ENCODE measurements at places on chromosomes 1 and 21.

DNA sequence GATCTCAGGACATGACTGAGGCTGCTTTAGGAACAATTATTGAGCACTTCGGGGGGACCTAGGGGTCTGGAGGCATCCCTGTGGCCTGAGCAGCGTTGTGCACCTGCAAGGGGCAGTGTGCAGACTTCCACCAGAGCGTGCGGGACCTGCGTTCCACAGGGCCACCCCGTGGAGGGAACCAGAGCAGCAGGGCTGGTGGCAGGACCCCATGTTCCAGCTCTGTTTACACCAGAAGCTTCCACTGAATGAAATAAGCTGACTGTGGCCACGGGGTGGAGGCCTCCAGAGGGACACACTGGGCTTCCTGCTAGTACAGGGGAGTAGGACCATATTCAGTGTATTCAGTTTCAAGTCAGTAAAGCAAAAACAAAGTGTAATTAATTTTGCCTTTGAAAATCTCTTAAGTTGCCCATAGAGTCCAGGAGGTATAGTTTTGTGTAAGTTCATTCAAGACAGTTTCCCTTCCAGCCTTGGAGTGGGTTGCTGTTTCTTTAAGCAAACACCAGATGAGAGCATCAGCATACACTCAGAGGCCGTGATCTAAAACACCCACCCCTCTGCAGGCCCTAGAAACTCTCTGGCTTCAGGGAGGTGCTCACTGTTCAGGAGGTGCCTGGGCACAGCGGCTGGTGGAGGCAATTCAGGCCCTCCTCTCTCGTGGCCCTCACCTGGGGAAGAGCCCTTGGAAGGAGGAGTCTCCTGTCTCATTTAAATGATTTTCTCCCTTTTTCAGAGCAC, 16.6 kb downstream of the SLC1A7 start:
- DNase-seq = no peak

- no peak for DNase-seq
Observed at GRCh38 chr1:55876276-55877060, 661.3 kb upstream of the USP24 start.

DNA sequence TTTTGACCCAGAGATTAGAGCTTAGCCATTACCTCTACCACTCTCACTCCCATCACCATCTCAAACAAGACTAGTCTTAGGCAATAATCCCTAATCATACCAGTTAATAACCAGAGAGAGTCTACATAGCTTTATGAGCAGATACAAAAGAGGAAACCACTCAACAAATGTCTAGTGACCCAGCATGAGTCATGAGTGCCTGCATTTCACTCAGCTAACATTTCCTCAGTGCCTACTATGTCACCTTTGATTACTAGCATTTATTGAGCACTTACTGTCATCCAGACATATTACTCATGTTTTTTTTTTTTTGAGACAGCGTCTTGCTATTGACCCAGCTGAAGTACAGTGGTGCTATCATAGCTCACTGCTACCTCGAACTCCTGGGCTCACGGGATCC, 35.9 kb upstream of the GALNT2 start:
- no peak for DNase-seq

DNA sequence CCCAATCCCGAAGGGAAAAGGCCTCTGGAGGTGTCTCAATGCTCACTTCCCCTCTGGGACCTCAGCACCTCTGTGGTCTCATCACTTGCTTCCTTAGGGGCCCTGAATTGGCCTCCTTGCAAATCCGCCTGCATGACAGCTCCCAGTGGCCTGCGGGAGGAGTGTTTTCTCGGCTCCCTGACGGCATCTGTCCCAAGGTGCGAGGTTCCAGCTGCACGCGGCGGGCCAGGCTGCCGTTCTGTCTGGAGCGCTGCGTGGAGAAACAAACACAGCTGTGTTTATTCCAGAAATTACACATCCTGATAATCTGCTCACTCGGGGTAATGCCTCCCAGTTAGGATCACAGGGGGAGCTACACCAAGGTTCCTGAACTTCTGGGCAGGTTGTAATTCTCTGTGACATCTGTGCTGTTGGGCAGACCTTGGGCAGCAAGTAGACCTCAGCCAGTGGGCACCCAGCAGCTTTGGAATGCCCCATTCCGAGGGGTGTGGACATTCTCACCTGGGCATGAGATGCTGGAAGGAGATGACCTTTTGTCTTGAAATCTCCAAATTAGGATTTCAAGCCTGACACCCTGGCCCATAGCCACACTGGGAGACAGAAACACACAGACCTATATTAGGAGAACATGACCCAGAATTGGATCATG, 18.2 kb downstream of the EPHB2 start:
- DNase-seq = no peak

- no peak for DNase-seq
Observed at GRCh38 chr21:40658311-40658710, 188.6 kb downstream of the DSCAM start.

DNA sequence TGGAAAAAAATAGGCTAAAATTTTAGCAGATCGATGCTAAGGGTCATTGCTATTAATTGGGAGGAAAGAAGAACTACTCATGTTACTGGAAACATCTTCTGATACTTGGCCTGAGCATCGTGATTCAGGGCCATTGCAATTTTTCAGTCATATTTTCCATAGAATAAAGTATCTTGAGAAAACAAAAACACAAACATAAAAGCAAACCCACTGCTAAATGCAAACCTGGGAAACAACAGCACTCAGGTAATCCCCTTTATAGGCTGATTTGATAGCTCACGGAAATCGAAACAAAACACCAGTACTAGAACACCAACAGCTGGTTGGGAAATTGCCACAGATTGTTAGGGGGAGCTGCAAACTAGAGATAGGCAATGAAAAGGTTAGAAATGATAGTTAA, 172.9 kb upstream of the ESRRG start:
- no peak for DNase-seq

- DNase-seq = no peak
Observed at GRCh38 chr1:213782941-213783672, 204.7 kb upstream of the PROX1 start.

DNA sequence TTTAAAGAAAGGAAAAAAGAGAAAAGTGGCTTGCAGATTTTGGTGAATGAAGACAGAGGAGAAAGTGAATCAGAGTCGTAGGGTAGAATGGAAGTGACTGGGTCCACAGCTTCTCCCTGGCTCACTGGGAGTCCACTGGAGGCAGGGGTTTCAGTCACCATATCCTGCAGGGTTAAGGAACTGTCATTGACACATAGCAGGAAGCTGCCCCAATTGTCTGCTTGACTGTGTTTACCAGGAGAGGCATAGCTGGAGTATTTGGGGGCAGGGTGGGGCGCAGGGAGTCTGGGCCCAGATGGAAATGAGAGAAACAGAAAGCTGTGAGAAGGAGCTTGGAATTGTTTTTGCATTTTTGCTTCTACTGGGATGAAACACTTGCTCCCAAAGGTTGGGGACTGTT, 228.8 kb upstream of the CSF3R start:
- no peak for DNase-seq

DNA sequence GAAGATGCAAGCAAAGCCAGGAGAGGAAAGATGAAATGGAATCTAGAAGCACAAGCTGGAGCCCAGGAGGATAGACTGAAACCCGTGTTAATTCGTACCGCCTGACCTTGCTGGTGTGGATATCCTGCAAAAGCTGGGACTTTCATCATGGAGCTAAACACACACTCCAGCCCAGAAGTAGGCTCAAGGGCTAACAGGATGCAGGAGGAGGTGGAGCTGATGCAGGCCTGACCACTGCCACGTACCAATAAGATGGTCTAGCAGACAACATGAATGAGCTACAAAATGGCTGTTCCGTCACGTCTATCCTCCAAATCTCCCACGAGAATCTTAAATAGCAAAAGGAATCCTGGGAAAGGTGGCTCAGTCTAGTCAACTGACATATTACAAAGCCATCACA, 270.3 kb downstream of the SDCCAG8 start:
- no peak for DNase-seq

DNA sequence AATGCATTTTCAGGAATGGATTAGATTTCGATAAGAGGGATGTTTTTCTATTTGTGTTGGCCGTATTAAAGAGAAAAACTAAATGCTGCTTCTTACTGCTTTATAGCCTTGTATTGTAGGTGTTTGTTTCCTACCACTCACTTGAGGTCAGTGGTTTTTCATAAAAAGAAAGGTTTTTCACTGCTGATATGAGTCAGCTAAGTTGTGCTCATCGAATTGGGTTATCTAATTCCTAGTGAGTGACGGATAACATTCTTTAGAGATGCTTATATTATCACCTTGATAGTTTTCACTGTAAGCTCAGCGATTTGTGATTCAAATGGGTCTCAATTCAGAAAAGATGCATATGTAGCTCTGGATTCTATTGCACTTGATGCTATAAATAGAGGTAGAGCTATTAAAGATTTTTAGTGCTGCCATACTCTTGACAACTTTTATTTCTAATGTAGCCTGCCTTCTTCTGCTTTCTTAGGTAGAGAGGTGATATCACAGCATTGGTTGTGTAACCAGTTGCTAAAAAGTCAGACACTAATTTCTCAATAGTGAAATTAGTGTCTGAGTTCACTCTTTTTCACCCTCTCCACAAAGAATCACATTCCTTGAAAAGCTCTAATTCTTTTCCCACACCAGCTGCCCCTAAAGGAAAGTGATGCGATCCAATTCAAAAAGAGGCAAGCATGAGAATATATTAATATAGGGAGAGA, 180.0 kb downstream of the RASAL2 start:
- DNase-seq = no peak

DNA sequence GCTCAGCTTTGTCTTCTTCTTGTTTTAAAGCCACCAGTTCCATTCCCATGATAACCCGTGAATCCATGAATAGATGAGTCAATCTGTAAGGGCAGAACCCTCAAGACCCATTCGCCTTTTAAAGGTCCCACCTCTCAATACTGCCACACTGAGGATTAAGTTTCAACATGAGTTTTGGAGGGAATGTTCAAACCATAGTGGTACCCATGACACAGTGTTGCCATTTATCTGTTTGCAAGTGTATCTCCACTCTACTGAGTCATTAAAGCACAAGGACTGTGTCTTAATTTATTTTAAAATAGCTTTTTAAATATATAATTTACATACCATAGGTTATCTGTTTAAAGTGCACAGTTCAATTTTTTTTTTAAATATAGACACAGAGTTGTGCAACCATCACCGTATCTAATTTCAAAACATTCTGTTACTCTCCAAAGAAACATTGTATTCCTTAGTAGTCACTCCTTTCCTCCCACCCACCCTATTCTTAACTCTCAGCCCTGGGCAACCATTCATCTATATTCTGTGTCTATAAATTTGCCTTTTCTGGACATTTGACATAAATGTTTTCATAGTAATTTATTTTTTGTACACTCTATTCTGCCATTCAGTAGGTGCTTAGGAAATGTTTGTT, 4.8 kb upstream of the IL24 start:
- no peak for DNase-seq

DNA sequence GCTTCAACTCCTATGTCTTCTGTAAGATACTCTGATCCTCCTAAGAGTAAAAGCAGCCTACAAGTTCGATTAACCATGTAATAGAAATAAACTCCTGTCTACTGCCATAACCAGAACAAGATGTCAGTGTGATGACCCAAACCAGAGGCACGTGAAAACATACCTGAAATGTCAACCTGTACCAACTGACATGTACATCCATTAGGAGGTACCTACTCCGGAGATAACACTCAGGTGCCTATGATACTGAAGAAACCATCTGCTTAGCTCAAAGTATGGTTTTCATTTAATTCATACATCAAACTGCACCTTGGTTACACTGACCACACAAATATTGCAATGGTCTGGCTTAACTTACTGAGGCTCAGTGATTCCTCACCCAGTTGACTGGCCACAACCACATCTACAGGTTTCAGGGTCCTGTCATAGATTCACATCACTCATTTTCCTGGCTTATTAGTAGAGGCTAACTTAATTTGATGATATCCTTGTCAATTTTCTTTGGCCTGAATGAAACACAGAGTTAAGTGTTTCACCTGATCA, 4.4 kb downstream of the ITPKB start:
- DNase-seq = no peak

DNA sequence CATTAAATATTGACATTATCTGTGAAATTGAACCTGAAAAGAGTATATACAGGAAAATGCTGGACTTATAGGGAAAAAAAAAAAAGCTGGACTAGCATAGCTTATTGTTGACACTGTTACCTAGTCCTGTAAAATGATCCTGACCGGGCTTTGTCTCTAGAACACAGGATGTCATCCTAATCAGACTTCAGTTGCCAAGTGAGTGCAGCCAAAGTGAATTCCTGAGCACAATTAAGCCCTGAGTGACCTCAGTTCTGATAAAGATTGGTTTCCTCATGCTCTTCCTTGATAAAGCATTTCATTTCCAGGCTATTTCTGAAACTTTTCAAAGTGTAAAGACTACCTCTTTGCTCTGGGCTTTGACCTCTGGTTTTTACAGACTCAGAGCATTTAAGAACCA, 19.8 kb downstream of the SELP start:
- no peak for DNase-seq

DNA sequence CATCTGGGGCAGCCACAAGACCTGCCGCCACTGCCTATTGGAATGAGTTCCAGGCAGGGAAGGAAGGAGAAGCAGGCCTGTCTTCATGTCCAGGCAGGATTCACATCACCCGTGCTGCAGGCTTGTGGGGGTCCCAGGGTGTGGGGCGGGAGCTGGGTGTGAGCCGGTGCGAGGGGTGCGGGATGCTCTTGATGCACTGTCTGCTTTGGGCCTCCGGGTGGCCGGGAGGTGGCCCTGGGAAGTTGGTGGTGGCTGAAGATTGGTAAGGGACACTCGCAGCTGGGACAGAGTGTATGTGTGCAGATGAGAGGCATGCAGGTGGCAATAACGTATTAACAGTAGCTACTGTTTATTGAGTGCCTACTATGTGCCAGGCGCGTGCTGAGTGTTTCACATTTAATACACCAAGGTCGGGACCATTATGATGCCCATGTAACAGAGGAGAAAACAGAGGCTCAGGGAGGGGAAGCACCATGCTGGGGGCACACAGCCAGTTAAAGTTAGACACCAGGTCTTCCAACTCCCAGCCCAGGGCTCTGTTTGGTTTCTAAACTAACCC, 3.3 kb downstream of the CROCC start:
- DNase-seq = no peak

GRCh38 chr1:203289281-203289981, 15.9 kb upstream of the BTG2 start:
- peak; percentile 67 for DNase-seq
